CD4-positive, alpha-beta T cell treated with Interleukin-15 for 4 hours (primary cell): ENCODE measurements at places on chromosomes 16 and 17.

DNA sequence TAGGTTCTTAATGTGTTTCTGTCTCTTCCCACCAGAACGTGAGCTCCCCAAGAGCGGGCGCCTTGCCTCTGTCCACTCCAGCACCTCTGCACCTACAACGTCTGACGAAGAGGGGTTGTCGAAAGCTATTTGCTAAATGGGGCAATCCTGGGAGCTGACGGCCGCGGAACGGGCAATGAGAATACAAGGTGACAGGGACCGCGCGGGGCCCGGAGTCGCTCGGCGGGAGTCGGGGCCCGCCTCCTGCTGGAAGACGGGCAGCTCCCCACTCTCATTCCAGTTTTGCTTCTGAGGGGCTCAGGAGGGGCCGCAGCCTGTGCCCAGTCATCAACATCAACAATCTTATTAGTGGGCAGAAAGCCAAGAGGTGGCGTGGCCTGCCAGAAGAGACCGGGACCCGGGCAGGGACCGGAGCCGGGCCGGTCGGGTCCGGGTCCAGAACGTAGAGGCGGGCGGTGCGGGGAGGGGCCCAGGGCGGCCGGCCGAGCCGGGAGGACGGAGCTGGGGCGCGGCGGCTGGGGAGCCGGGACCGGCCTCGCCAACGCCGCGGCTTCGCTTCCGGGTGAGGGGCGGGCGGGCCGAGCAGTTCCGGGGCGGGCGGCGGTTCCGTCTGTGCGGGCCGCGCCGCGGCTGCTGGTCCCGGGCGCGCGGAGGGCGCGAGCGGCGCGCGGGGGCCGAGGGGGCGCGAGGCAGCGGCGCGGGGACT is at the start of gene MOSMO:
TSS of gene MOSMO (plus strand) at position 603 of the 706 bp plus-strand sequence. CDS start 191 bp downstream, outside the sequence.
- peak; percentile 54 for DNase-seq

DNA sequence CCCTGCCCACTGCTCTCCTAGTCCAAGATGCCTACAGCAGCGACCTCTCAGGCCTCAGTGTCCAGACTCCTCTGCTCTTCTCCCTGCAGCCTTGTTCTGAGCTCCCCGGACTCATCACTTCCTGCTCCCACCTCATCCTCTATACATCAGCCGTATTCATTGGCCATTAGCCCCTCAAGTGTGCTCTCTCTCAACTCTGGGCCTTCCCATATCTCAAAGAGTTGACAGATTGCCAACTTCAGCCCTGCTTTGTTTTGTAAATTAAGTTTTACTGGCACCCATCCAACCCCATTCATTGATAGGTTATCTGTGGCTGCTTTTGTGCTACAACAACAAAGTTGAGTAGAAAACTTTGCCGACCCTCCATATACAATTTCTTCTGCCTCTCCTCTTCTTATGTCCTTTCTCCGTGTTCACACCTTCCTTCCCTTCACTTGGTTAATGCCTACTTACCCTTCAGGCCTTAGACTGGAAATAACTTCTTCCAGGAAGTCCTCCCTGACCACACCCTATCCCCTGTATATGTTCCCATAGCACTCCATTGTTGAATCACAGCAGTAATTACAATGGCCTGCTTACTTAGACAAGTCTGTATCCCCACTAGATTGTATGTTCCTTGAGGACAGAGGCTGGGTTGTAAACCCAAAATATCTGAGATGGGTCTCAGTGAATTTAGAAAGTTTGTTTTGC is 63.4 kb upstream of the TANC2 start:
- no peak for DNase-seq

- peak; percentile 36 for DNase-seq
These were observed 59.1 kb downstream of the TIMM22 start for GRCh38 chr17:1055751-1056645.

- DNase-seq = peak; percentile 76
These were observed 6.3 kb downstream of the LMF1 start for GRCh38 chr16:964356-965035.

- no peak for DNase-seq
These were observed 171.0 kb downstream of the CCDC182 start for GRCh38 chr17:57574040-57574513.

GRCh38 chr17:81241648-81242420 is 2.7 kb downstream of the NDUFAF8 start:
- peak; percentile 52 for DNase-seq

DNA sequence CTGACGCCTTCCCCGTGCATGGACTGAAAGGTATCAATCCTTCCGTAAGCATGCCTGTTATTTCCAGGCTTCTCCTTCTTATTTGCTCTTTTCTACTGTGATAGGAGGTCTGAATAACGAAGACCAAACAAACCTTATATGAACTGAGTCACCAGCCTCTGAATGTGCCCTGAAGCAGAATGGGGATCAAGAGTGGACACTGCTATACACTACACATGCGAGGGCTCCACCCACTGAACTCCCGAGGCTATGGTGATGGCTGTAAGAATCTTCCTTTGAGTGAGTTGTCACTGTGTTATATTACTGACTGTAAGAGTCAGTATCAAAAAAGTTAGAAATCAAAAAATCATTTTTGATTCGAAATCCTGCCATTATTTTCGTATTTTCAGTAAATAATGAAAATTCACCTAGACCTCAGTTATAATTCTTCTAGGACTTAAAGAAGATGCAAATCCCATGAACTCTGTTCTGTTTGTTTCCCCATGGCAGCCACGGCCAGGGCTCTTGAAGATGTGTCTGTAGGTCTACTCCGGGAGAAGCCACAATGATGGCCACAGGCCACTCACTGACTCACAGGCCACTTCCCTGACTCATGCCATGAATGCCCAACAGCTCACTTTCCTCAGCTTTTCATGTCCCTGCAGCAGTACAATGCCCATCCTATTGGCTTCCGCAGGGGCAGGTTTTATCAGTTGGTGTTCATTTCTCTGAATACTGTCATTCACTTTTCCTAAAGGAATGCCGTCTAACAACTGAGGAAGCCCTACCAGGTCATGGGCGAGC is 54.7 kb downstream of the ZZEF1 start:
- DNase-seq = no peak

DNA sequence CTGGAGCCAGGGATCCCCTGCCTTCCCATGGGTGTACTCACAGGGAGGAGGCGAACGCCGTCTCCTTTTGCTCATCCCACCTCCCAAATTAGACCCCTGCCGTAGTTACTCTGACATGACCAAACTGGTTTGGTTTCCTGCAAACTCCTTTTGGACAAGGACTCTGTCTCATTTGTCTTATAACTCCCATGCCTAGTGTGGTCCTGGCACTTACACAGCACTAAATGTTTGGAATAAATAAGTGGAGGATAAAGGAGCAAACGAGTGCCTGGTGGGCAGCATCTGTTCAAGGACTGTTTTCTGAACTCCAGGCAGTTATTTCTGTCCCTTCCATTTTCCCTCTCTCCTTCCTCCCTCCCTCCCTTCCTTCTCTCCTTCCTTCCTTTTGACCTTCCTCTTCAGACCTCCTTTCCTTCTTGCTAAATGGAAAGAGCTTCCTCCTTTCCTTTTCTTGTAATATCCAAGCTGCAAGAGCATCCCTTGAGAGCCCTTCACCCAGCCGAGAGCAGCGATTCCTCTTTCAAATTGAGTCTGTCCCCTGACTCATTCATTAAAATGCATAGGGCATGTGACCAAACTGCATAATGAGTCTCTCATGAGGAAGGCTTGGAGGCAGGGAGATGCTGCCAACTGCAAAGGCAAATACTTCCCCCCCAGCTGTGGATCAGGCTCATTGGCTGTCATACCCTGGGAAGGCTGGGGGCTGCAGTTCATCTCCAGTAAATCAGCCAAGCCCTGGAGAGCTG is 36.8 kb downstream of the CHD9 start:
- DNase-seq = peak; percentile 7

DNA sequence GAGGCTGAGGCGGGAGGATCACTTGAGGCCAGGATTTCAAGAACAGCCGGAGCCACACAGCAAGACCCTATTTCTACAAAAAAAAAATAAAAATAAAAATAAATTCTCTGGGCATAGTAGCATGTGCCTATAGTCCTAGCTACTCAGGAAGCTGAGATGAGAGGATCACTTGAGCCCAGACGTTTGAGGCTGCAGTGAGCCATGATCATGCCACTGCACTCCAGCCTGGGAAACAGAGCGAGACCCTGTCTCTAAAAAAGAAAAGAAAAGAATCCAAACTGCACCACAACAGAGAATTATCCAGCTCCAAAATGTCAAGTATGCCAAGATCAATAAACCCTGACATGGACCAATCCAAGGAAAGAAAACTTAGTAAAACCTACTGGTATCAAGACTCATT is 78.9 kb upstream of the NOL11 start:
- no peak for DNase-seq

DNA sequence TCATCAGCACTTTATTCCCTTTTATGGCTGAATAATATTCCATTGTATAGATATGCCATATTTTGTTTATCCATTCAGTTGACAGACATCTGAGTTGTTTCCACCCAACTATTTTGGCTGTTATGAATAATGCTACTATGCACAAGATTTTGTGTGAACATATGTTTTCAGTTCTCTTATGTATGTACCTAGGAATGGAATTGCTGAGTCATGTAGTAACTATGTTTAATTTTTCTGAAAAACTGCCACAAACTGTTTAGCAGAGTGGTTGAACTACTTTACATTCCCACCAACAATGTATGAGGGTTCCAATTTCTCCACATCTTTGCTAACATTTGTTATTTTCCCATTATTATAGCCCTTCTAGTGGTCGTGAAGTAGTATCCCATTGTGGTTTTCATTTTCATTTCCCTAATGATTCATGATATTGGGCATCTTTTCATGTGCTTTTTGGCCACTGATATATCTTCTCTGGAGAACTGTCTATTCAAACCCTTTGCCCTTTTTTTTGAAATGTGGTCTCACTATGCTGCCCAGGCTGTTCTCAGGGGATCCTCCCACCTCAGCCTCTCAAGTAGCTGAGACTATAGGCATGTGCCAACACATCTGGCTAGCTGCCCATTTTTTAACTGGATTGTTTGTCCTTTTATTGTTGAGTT is 26.3 kb downstream of the SMURF2 start:
- DNase-seq = no peak

- DNase-seq = no peak
These were observed 628 bp downstream of the GALK1 start for GRCh38 chr17:75764417-75764710.

DNA sequence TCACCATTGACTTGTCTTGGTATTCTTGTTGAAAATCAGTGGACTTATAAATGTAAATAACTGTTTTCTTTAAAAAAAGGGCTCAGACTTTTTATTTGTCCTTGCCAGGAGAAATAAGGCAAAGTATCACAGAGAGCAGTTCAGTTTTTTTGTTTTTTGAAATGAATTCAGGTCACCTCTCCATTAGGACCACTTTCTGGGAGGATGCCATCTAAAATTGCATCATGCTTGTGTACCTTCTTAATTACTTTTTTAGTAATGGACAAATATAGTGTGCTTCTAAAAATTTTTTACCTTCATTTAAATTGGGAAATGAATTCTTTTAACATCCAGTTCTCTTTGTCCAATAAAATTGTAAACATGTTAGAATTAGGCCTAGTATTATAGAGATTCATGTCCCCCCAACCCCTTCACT is 210.0 kb downstream of the BCAS3 start:
- DNase-seq = no peak

DNA sequence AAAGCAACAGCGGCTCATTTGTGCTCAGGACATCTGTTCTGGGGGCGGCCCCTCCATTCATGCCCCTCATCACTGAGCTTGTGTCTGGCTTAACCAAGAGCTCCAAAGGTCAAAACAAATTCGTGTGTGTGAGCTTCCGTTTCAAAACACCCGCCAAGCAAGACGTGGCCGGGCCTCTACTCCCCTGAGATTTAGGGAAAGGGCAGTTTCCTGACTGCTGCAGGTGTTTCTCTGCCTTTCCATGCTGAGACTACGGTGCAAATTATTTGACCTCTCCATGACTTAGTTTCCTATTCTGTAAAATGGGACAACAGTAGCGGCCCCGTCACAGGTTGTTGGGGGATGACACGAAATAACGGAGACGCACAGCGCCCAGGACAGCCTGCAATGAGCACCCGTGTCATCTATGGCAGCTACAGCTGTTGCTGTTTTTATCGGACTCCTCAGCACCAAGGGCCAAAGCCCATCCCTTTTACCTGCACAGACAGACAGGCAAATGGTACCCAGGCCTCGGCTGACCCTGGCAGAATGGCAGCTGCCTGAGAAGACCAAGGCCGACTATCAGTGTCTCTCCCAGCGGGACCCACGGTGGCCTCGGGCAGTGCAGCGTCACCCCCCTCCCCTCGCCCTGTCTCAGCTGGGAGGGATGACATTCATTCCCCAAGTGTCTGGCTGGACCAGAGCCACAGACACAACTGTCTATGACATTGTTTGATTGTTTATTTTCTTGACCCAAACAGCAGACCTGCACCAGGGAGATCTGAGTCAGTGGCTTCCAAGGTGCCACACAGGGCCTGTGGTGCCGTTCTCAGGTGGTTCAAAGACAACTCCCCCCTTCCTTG is 50.7 kb upstream of the DOC2B start:
- DNase-seq = no peak

DNA sequence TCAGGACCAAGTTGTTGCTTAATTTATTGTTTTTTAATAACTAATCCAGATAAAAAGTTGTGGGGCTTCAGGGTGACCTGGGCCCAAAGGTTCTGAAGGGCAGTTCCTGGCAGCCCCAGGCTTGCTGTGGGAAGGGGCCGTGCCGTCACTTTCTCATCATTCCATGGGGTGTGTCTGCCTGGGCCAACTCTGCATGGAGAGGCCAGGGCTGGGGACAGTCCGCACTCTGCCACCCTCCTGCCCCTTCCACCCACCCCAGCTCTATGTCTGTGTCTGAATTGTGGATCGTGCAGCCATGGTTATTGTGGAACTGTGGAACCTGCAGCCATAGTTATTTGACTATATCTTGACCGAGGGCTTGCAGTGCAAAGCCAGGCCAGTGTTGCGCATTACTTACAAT is 4.0 kb downstream of the LIMD2 start:
- DNase-seq = no peak

DNA sequence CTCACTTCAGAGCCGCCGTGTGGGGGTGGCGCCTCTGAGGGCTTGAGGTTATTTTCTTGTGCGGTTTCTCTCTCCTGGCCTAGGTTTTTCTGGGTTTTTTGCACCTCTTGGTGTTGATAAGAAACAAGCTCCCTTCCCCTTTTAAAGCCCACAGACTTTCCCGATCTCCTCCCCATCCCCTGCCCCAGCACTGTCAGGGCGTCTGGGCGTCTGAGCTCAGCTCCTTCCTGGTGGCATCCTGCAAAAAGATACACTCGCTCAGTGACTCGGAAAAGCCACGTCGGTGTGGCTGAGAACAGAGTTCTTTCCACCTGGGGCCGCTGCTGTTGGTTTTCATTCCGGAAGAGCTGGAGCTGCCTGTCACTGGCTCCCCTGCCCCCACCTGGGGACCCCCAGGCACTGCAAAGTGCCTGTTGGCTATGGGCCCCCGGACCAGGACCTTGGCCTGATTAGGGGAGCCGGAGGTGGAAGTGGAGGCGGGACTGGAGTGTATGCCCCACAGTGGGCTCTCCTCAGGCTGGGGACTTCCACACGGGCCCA is 14.5 kb downstream of the BAIAP2 start:
- DNase-seq = no peak

- no peak for DNase-seq
These were observed 574.8 kb upstream of the C16orf82 start for GRCh38 chr16:26491962-26492361.
